ENCODE measurements at places on chromosomes 7 and 10.

DNA sequence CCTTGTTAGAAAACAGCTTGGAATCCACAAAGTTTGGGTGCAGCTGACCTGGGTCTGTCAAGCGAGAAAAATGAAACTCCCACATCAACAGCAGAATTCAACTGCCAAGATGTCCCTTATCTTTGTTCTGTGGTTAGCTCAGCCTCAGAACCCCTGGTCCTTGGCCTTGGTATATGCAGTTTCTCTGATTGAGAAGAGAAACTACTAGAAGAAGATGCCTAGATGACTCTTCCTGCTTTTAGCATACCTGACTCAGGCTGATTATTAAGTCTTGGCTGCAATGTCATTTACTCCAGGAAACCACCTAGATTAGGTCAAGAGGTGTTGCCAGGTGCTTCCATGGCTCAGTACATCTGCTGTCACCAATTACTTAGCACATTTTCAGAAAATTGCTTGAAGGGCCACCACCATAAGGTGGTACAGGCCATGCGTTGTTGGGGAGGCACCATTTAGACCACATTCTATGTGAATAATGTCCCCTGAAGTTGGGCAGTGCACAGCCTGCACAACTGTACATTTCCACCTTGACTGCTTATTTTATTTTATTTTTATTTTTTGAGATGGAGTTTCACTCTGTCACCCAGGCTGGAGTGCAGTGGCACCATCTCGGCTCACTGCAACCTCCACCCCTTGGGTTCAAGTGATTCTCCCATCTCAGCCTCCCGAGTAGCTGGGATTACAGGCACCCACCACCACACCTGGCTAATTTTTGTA is 59.4 kb upstream of the ZNF438 start:
- DNase-seq, result no peak

- DNase-seq, result no peak
These were observed 563.6 kb upstream of the SEMA3D start for GRCh38 chr7:85750454-85750949.

DNA sequence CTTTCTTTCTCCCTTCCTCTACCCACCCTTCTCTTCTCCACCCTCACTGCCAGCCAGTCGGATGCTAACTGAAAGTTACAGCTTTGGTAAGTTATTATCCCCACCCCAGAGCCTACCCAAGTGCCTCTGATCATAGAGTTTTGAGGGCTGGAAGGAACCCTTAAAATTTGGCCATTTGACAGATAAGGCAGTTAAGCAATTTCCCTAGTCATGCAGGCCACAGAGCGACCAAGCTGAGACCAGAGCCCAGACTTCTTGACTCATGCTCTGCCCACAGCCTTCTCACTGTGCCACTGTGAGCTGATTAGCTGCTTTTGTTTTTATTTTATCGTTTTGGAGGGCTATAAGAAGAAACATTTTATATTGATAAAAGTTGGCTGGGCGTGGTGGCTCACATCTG is 17.2 kb downstream of the SAP25 start:
- DNase-seq, result no peak

DNA sequence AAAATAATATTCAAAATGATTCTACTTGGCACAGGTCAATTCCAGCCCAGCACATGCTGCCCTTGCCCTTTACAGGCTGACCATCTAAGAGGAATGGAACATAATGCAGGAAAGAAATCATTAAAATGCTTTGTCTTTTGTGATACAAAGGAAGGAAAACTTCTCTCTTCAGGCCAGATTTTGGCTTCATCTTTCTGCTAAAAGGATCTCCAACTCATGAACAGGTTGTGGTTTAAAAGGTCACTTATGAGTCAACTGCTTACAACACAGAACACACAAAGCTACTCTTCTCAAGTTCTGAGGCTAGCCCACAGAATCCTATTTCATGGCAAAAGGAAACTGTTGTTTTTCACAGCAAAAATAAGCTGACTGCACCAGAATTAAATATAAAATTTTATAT is 197.1 kb downstream of the DOCK4 start:
- no peak for DNase-seq

GRCh38 chr10:29254123-29255046 is 34.5 kb upstream of the LYZL1 start:
- DNase-seq, result no peak

- DNase-seq, result no peak
These were observed 255.4 kb downstream of the TYW1 start for GRCh38 chr7:67251986-67252558.

DNA sequence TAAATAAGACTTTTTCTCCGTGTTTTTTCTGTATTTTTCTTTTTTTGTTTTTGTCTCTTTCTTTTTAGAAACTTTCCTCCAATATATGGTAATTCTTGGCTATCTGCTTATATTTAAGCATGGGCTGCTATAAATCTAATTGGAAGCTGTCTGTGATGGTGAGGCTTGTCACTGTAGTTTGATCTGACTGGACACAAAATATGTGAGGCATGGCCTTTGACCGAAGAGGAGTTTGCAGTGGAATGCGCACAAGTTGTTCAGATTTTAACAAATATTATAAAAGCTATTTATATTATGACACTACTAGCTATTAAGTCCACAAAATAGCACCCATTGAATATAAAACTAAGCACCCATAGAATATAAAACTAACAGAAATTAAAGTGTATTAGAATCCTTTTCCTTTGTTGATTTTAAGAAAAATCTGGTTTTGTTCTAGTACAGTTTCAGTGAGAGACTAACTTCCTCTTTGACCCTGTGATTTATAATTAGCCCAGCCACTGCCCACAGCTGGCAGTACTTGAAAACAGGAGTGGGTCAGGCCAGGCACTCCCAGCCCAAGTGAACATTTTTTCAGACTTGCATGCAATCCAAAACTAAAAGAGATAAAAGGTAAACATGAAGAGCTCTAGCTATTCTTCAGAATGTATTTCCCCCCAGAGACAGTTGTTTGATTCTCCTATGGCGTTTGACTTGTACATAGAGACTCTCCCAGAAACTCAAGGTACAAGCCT is 69.9 kb upstream of the FGL2 start:
- DNase-seq, result no peak

GRCh38 chr10:77553966-77554365 is 83.6 kb downstream of the KCNMA1 start:
- DNase-seq, result no peak

GRCh38 chr10:119368991-119369869 is 161.9 kb downstream of the GRK5 start:
- no peak for DNase-seq

GRCh38 chr7:48251766-48252165 is 80.5 kb downstream of the ABCA13 start:
- no peak for DNase-seq

DNA sequence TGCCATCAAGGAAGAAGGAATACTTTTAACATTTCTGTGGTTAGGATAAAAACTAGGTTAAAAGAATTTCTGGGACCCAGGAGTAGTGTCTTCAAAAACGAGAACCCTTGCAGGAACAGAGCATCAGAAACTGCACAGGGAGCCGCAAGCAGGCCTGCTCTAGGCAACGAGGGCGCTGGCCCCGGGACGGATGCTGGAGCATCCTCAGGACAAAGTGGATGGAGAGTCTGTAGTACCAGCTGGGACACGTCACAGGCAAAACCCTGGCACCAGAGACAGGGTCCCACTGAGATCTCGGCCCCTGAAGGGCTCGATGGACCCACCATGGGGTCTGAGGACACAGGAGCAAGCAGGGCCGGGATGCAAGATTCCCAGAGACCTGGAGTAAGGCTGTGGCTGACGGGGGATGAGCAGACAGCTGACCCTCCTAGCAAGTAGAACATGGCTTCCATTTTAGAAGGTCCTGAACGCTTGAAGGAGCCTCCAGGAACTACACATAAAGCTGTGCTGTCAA is 106.6 kb downstream of the GALNT11 start:
- DNase-seq, result no peak

DNA sequence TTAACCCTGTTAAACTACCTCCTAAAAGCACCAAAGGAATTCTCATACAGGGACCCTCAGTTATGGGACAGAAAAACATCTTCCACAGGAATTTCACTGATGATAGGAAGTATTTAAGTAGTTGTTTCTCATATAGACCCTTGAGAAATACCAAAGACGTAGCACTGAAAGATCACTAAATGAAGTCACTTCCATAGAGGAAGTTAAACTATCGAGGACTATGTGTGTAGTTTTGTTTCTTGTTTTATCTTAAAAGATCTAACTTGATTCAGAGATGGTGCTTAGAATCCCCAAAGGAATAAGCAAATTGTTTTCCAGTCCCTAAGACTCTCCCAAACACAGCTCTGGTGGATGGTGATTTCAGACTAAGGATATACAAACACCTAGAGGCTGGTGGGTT is 94.8 kb upstream of the AFAP1L2 start:
- no peak for DNase-seq

DNA sequence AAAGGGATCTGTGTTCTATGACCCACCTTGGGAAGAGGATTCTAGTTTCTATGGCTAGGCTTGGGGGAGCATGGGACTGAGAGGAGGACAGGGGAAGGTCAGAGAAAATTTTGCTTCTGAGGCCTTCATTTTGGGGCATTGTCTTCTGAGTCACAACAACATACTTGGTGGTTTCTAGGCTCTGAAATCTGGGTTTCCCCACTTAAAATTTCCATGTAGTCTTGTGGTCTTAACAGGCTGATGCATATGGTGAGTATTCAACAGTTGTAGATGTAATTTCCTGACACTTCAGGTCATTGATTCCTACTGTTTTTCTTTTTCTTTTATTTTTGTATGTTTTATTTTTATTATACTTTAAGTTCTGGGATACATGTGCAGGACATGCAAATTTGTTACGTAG is 88.5 kb downstream of the ANKRD7 start:
- DNase-seq, result no peak

DNA sequence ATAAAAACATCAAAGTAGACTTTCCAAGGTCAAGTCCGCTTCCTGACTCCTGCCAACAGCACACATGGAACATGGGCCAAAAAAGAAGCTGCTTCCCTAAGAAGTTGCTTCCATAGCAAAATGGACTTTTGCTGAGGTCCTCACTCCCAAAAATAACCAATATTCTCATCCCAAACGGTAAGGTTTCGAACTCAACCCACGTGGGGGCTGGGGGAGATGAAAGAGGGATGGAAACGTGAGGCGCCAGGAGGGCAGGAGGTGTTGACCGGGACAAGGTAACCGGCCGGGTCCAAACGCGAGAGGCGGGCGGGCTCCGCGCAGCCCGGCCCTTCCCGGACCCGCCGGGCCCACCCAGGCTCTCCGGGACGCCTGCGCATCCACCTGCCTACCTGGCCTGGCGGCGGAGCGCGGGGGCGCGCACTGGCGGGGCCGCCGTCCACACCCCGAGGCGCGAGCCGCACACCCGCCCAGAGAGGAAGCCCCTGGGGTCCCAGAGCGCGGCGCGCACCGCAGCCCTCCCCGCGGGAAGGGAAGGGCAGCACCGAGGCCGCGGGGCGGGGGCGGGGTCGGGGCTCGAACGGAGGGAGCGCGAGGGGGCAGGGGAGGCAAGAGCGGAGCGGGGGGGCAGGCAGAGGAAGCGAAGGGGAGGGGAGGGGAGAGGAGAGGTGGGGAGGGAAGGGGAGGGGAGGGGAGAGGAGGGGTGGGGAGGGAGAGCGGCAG is 742 bp downstream of the LMBR1 start:
- peak; percentile 76 for DNase-seq

DNA sequence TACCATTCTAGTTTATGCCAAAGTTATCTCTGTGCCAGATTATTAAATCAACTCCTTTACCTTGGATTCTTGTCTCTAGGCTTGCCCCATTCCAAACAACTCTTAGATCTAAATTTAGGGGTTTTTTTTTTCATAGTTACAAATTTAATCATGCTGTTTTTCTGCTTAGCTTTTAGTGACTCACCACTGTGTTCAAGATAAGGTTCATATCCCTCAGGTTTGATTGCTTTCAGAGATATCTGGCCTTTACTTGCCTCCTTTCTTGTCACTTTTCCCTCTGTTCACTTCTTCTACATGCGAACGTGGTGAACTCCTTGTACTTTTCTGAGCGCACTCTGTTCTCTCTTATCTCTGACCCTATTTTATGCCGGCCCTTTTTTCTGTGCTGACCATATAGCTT is 78.2 kb downstream of the VPS50 start:
- DNase-seq, result no peak

DNA sequence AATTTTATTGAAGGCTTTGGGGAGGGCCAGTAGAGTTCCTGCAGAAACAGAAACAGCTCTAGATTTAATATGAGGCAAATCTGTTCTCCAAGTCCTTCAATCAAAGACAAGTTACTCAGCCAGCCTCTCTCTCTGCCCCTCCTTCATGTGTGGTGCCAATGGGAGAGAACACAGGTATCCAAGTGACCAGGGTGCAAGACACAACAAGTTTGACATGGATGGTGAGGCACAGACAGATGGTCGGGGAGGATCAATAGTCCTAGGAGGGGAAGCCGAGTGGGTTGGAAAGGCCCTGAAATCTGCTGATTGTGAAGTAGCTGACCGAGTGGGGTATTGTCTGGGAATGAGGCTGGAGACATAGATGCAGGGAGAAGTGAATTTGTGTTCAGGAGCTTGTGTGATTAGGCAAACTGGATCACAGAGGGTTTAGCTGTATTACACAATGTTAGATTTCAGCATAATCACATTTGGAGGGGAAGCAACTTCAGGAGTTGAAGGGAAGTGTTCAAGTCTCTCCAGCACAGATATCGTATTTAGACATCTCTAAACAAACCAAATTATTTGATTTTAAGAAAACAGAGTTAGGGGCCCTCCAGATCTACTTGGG is 1.5 kb downstream of the GIMAP1 start:
- no peak for DNase-seq

DNA sequence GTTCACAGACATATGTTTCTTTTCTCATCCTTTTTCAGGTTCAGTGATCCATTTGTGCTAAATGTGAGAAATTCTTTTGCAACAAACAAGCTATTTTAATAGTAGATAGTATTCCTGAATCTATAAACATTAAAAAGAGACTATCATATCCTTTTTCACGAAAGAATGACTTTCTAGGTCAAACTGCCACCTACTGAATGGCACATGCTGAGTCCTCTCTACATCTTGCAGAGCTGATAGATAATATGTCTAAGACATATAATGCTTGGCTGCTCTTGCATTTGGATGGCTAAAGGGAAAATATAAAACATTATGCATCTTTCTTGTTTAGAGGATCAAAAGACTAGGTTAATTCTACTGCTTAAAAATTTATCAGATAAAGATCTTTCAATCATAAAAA is 114.1 kb upstream of the SLC26A5 start:
- no peak for DNase-seq

DNA sequence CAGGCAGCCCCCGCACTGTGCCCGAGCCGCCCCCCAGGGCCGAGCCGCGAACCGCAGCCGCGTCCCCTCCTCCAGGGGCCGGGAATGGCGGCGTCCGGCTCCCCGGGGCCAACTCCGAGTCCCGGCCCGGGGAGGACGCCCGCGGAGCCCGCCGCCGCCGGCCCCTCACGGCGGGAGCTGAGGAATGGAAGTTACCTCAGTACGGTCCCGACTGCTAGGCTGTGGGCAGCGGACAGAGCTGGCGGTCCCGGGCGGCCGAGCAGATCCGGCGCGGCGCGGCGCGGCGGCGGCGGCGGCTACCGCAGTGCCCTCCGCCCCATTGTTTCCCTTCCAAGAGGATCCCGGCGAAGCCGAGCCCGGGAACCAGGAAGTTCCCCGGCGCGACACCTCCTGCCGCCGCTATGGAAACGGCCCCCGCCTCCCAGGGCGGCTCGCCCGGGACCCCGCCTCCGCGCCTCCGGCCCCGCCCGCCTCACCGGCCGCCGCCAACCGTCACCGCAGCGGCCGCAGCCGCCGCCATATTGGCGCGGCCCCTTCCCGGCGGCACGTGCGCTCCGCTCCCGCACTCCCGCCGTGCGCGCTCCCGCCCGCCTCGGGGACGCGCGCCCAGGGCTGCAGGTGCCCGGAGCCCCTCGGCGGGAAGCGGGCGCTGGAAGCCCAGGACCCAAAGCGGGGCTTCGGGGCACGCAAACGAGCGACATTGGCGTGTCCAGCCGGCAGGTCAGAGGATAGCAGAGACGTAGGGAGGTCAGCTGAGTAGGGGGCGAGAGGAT is at the start of gene USP6NL:
Gene USP6NL, minus strand, starts transcription at position 403 of the 773 bp plus-strand sequence. CDS start 14,016 bp downstream, outside the sequence.
- peak; percentile 55 for DNase-seq
